ENCODE measurements at places on chromosomes 1 and 21.
A peak's percentile ranks its signal among the peaks of the same experiment; 100 is the strongest.

DNA sequence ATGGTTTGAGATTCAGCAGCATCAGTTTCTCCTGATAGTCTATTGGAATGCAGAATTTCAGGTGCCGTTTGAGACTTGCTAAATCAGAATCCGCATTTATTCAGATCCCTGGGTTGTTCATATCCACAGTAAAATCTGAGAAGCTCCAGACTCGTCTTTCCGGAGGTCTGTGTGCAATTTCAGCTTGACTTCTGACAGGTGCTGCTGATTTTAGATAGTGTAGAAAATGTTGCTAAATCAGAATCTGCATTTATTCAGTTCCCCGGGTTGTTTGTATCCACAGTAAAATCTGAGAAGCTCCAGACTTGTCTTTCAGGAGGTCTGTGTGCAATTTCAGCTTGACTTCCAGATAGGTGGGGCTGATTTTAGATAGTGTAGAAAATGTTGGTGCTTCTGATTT is 113.7 kb downstream of the PAPPA2 start:
- H3K4me3 ChIP-seq = no peak overlapping the region
- no peak for DNase-seq
- no peak overlapping the region for H3K27ac ChIP-seq
- no peaks in the 10 kb centered on the region for H3K4me1 ChIP-seq

DNA sequence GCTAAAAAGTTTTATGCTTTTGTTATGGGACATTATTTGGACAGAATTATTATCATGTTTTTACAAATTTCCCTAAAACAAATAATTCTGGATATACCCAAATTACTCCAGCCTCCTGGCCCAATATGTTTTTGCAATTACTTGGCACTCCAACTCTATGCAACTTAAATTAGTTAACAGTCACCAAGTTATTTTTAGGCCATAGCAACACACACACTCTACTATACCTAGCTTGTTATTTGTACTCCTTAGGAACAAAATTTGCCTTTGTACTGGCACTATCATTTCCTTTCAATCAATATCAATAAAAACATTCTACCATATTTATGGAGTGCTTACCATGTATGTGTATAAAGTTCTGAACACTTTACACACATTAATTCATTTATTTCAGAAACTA is 7.7 kb downstream of the DUSP10 start:
- H3K4me1 ChIP-seq = no peaks in the 10 kb centered on the region
- no peak for DNase-seq
- peaks cover 4% of the 10 kb centered on the region for H3K36me3 ChIP-seq
- H3K4me3 ChIP-seq = no peak overlapping the region

- peak overlapping the region; percentile 31 for H3K27ac ChIP-seq
- no peaks in the 10 kb centered on the region for H3K27me3 ChIP-seq
- H3K4me3 ChIP-seq = no peak overlapping the region
- H3K36me3 ChIP-seq = no peaks in the 10 kb centered on the region
- no peak for DNase-seq
Measured at GRCh38 chr1:14522926-14523241, 75.6 kb upstream of the KAZN start.

- H3K27me3 ChIP-seq = no peaks in the 10 kb centered on the region
- no peaks in the 10 kb centered on the region for H3K36me3 ChIP-seq
- no peak overlapping the region for H3K27ac ChIP-seq
- no peak overlapping the region for H3K4me3 ChIP-seq
- DNase-seq = no peak
Measured at GRCh38 chr1:158961178-158961577, 29.8 kb downstream of the PYHIN1 start.
